Hindlimb muscle (tissue), 1 donor: ENCODE measurements at places on chromosomes 1 and 21.

DNA sequence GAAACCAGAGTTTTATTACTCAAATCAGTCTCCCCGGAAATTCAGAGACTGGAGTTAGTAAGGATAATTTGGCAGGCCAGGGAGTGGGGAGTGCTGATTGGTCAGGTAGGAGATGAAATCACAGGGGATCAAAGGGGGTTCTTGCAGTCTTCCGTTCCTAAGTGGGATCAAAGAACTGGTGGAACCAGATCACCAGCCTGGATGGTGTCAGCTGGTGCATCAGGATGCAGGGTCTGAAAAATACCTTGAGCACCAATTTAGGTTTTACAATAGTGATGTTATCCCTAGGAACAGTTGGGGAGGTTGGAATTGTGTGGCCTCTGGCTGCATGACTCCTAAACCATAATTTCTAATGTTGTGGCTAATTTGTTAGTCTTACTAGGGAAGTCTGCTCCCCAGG lies 1.4 kb upstream of the CD101 start:
- DNase-seq = no peak

GRCh38 chr1:184419350-184420161 lies 32.7 kb downstream of the C1orf21 start:
- DNase-seq = no peak

GRCh38 chr1:248837781-248838356 lies at the start of gene ZNF672:
ZNF672 (plus strand) TSS chr1:248838224; CDS start chr1:248847275, 9,051 bp downstream.
- peak; percentile 99 for DNase-seq

DNA sequence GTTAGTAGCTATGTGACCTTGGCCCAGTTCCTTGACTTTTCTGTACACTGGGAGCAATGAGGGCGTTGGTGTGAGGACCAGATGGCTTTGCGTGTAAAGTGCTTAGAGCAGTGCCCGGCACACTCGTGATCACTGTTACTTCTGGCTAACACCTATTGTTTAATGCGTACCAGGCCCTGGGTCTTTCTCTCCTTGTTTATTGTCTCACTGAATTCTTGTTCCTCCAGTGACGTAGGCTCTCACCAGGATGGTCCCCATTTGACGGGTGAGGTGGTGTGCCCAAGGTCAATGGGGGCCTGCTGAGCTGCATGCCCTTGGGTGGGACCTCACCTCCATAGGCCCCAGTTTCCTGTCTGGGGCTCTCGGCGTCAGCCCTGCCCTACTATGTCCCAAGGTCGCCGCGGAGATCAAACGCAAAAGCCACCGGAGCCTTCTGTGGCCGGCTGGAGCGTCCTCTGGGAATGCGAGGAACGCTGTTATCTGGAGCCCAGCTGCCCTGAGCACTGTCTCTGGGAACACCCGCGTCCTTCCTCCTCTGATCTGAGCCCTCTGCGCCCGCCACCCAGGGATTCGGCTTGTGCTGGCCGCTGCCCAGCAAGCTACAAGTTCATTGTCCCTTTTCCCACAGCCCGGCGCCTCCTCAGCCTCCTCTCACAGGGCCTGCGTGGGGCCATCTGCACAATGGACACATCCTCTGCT lies 28.9 kb downstream of the ALPL start:
- no peak for DNase-seq

DNA sequence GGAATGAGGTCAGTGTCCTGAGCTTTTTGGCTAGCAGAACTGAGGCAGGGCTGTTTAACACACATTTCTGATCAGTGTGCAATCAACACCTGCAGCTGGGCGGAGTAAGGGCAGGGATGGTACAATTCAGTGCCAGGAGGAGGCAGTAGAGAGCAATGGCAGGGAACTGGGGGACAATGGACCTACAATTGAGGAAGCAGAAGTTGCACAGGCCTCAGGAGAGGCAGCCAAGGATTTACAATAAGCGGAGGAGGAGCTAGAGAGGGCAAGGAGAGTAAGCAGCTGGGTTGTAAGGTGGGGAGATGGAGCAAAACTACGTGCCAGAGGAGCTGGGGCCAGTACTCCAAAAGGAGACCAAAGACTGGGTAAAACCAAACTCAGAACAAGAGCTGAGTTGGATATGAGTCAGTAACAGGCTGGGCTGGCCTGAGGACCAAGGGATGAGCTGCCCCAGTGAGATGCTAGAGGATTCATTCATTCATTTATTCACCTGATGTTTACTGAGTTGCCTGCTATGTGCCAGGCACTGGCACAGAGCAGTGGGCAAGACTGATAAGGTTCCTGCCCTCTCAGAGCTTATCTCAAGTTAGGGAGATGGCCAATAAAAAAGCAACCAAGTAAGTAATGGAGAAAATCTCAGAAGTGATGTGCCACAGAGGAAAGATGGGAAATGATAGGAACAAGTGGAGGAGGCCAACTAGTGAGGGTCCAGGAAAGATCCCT lies 10.4 kb upstream of the GALE start:
- DNase-seq = no peak
